Activated T-helper 1 cell treated with anti-CD3 and anti-CD28 coated beads, Interleukin-12 subunit alpha, Interleukin-12 subunit beta, Interleukin-2, Interleukin-4 antibody, amounts not matched to agents 30 ng/mL and 10 ng/mL and 1 ng/mL, durations not matched to agents 14 hours and 24 hours and 36 hours (primary cell): ENCODE measurements at places on chromosomes 12 and 14. TPM values are rescaled to one million over a fixed set of nuclear protein-coding genes. Genes with fewer than 3 reads are reported as not detected.

DNA sequence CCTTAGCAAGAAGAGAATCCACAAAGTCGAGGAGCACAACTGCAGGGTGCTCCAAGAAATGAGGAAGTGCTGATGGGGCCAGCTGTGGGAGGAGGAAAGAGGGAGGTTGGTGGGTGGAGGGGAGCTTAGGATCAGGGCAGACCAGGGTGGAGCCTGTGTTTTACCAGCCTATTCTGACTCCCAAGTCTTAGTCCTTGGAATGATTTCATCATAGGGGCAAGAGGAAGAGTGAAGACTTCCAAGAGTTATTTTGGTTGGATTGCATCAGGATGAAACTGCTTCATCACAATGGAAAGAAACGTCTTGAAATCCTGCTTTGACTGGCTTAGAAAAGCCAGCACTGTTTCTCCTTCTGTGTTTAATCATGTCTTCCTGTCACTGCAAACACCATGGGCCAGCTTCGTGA, 194.0 kb downstream of the DPF3 start:
- H3K27ac ChIP-seq = peak overlapping the region; percentile 65
- no peak for DNase-seq
- peaks cover 10% of the 10 kb centered on the region for H3K36me3 ChIP-seq
- peaks cover 2% of the 10 kb centered on the region for H3K27me3 ChIP-seq
- no peak overlapping the region for H3K4me3 ChIP-seq
- H3K4me1 ChIP-seq = peaks cover 38% of the 10 kb centered on the region

- H3K36me3 ChIP-seq = no peaks in the 10 kb centered on the region
- no peak overlapping the region for H3K27ac ChIP-seq
- DNase-seq = no peak
- no peaks in the 10 kb centered on the region for H3K27me3 ChIP-seq
Observed at GRCh38 chr12:79344855-79345847, 345.6 kb downstream of the PAWR start.

GRCh38 chr12:7991535-7991934, 41.0 kb upstream of the FOXJ2 start:
- H3K4me1 ChIP-seq = peaks cover 35% of the 10 kb centered on the region
- no peaks in the 10 kb centered on the region for H3K27me3 ChIP-seq
- DNase-seq = no peak
- H3K4me3 ChIP-seq = peak overlapping the region; percentile 73
- H3K36me3 ChIP-seq = no peaks in the 10 kb centered on the region
- peak overlapping the region; percentile 93 for H3K27ac ChIP-seq

HOXC9 gene
- total RNA-seq = not detected in 2 replicates

GRCh38 chr12:12216349-12217017, 50.4 kb downstream of the LRP6 start:
- H3K36me3 ChIP-seq = no peaks in the 10 kb centered on the region
- no peak overlapping the region for H3K4me3 ChIP-seq
- no peak overlapping the region for H3K27ac ChIP-seq
- H3K4me1 ChIP-seq = no peaks in the 10 kb centered on the region
- peaks cover 29% of the 10 kb centered on the region for H3K27me3 ChIP-seq
- DNase-seq = no peak

- peaks cover 17% of the 10 kb centered on the region for H3K4me1 ChIP-seq
- DNase-seq = no peak
- H3K36me3 ChIP-seq = peaks cover 12% of the 10 kb centered on the region
- no peak overlapping the region for H3K4me3 ChIP-seq
- no peak overlapping the region for H3K27ac ChIP-seq
Observed at GRCh38 chr12:14273913-14274311, 91.6 kb upstream of the ATF7IP start.

ANG gene
- total RNA-seq = 0.57 and 0.59 TPM in 2 replicates

DNA sequence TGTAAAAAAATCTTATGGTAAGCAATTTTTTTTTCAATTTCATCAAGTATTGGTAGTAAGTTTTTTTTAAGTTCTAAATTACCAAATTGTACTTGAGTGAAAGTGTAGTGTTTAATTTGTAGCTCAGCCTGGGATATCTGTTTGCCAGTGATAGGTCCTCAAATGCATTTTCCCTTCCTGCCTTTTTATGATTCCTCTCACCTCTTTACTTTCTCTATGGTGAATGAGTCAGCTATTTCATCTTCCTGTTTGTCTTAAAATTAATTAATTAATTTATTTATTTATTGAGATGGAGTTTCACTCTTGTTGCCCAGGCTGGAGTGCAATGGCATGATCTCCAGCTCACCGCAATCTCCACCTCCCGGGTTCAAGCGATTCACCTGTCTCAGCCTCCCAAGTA, 10.6 kb downstream of the SRP54 start:
- H3K4me1 ChIP-seq = peaks cover 12% of the 10 kb centered on the region
- no peak for DNase-seq
- peaks cover 14% of the 10 kb centered on the region for H3K36me3 ChIP-seq
- no peak overlapping the region for H3K27ac ChIP-seq
- no peaks in the 10 kb centered on the region for H3K27me3 ChIP-seq

SRGAP1 gene
- total RNA-seq = 0.03 and 0.05 TPM in 2 replicates
